Activated T-cell treated with anti-CD3 and anti-CD28 coated beads, Interleukin-2, amount 50 U/mL, for 72 hours (primary cell): ENCODE measurements at places on chromosomes 7 and 10. TPM values are rescaled to one million over a fixed set of nuclear protein-coding genes. Genes with fewer than 3 reads are reported as not detected.

GRCh38 chr10:89900554-89900953 lies 199.2 kb downstream of the KIF20B start:
- no peak overlapping the region for H3K4me3 ChIP-seq
- H3K27me3 ChIP-seq, result peaks cover 12% of the 10 kb centered on the region
- no peak overlapping the region for H3K27ac ChIP-seq
- no peaks in the 10 kb centered on the region for H3K4me1 ChIP-seq
- no peaks in the 10 kb centered on the region for H3K36me3 ChIP-seq
- no peak for DNase-seq

DNA sequence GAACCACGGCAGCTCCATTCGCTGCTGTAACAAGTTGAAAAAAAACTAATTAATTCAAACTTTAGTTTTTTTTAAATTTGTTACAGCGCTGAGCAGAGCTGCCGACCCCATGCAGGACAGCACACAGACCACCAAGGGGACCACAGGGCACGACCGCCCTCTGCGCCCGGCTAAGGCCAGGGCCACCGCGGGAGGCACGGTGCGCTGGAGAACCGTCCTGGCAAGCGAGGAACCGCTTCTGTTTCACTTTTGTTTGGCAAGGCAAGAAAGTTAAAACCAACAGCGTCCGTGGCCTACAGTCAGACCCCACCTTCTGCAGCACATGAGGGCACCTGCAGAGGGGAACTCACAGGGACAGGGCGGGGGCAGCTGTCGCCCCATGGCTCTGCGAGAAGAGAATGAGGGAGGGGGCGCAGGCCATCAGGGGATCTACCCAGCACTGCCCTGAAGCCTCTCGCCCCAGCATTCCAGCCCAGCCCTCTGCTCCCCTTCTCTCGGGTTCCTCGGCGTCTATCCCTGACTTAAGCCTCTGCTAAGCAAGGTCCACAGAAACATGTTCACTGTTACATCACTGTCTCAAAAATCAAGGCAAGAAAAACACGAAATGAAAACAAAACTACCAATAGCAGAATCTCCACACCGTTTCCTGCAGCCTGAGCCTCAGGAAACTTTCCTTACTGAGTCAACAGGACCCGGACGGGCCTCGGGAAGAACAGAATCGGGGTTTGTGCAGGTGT lies 204.4 kb downstream of the DIP2C start:
- H3K4me1 ChIP-seq, result peaks cover 7% of the 10 kb centered on the region
- H3K27me3 ChIP-seq, result no peaks in the 10 kb centered on the region
- peak; percentile 10 for DNase-seq
- no peaks in the 10 kb centered on the region for H3K36me3 ChIP-seq
- H3K27ac ChIP-seq, result peak overlapping the region; percentile 97

DNA sequence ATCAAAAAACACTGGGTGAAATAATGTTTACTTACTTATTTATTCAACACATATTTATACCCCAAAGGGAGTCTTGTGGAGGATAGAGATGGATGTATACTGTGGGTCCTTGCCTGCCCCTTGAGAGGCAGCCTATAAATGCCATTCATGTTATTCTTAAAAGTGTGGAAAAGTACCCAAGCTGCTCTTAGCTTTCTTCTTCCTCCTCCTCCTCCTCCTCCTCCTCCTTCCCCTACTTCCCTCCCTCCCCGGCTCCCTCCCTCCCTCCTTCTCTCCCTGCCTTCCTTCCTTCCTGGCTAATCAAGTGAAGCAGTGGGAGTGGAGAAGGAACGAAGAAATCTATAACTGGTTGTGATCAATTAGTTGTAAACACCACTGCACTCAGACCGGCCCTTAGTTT lies 21.2 kb upstream of the IGF2BP3 start:
- H3K4me1 ChIP-seq, result no peaks in the 10 kb centered on the region
- peak overlapping the region; percentile 96 for H3K4me3 ChIP-seq
- no peak for DNase-seq
- peak overlapping the region; percentile 85 for H3K27ac ChIP-seq
- no peaks in the 10 kb centered on the region for H3K27me3 ChIP-seq

- H3K36me3 ChIP-seq, result no peaks in the 10 kb centered on the region
- H3K27me3 ChIP-seq, result no peaks in the 10 kb centered on the region
- H3K4me1 ChIP-seq, result no peaks in the 10 kb centered on the region
- H3K27ac ChIP-seq, result no peak overlapping the region
- DNase-seq, result no peak
These were observed 100.8 kb downstream of the CTTNBP2 start for GRCh38 chr7:117772421-117772820.

The ZNF853 gene
- total RNA-seq, result 4.0 TPM
